Kidney (tissue), 22 donors: ENCODE measurements at places on chromosomes 13 and 19. TPM values are rescaled to one million over a fixed set of nuclear protein-coding genes. Genes with fewer than 3 reads are reported as not detected.

- H3K36me3 ChIP-seq: no peaks in the 10 kb centered on the region
- no peaks in the 10 kb centered on the region for H3K4me1 ChIP-seq
- H3K27ac ChIP-seq: no peak overlapping the region
- DNase-seq: peak; percentile 63
Measured at GRCh38 chr19:33266974-33267484, 35.3 kb downstream of the CEBPA start.

DNA sequence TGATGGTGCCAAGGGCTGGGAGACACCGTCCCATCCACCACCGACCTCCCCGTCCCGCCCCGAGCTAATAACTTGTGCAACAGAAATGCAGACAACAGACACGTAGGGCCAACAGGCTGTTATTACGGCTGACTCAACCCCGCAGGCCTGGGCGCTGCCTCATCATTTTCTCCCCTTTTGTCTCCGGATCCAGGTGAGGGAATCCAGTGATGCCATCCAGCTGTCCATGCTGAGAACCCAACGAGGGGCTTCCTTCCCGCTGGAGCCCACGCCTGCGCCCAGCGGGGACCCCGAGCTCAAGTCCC, 6.4 kb upstream of the DIRAS1 start:
- H3K36me3 ChIP-seq: no peaks in the 10 kb centered on the region
- no peaks in the 10 kb centered on the region for H3K27me3 ChIP-seq
- no peak for DNase-seq
- no peak overlapping the region for H3K27ac ChIP-seq

Gene PROZ
- total RNA-seq: not detected

GRCh38 chr19:6668691-6669090, 1.3 kb downstream of the TNFSF14 start:
- no peaks in the 10 kb centered on the region for H3K36me3 ChIP-seq
- H3K4me1 ChIP-seq: no peaks in the 10 kb centered on the region
- H3K27me3 ChIP-seq: no peaks in the 10 kb centered on the region
- no peak overlapping the region for H3K4me3 ChIP-seq
- no peak overlapping the region for H3K27ac ChIP-seq
- DNase-seq: no peak

Gene ZNF708
- 16.5 TPM for total RNA-seq

GRCh38 chr13:38582133-38582532, 104.7 kb upstream of the FREM2 start:
- DNase-seq: peak; percentile 81
- no peak overlapping the region for H3K27ac ChIP-seq
- no peaks in the 10 kb centered on the region for H3K4me1 ChIP-seq
- no peaks in the 10 kb centered on the region for H3K27me3 ChIP-seq
- no peaks in the 10 kb centered on the region for H3K36me3 ChIP-seq
- H3K4me3 ChIP-seq: no peak overlapping the region

Gene KL
- total RNA-seq: 12.5 TPM

GRCh38 chr13:51192348-51192747, 29.9 kb upstream of the FAM124A start:
- H3K4me1 ChIP-seq: no peaks in the 10 kb centered on the region
- no peak overlapping the region for H3K27ac ChIP-seq
- no peak for DNase-seq

GRCh38 chr13:39540929-39541605, 61.9 kb downstream of the LHFPL6 start:
- H3K36me3 ChIP-seq: no peaks in the 10 kb centered on the region
- no peaks in the 10 kb centered on the region for H3K27me3 ChIP-seq
- no peak overlapping the region for H3K4me3 ChIP-seq
- no peaks in the 10 kb centered on the region for H3K4me1 ChIP-seq
- no peak overlapping the region for H3K27ac ChIP-seq

Gene FGF22
- 0.19 TPM for total RNA-seq

- H3K36me3 ChIP-seq: no peaks in the 10 kb centered on the region
- no peak overlapping the region for H3K4me3 ChIP-seq
- H3K4me1 ChIP-seq: no peaks in the 10 kb centered on the region
- no peak overlapping the region for H3K27ac ChIP-seq
- DNase-seq: no peak
Measured at GRCh38 chr19:15025217-15025616, 24.1 kb upstream of the CASP14 start.

DNA sequence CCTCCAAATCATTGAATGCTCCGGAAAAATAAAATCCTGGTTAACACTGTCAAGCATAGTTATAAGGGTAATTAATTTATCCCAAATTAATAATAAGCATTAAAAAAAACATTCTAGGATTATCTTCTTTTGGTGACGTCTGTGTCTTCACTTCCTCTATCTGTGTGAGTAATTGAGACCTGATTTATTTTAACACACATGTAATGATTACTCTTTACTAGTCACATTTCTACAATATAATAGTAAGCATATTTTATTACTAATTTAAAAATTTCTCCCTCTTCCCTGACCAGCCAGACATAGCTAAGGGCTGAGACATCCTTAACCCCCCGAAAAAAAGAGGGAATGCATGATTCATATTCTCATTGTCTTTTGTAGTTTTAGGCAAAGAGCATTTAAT, 2.3 kb downstream of the FNDC3A start:
- H3K4me3 ChIP-seq: peak overlapping the region; percentile 38
- no peaks in the 10 kb centered on the region for H3K4me1 ChIP-seq
